Endodermal cell (in vitro differentiated cells): ENCODE measurements at places on chromosomes 3 and 15.

GRCh38 chr15:51842852-51843737, 13.6 kb downstream of the TMOD3 start:
- peak overlapping the region; percentile 19 for H3K27ac ChIP-seq
- no peaks in the 10 kb centered on the region for H3K36me3 ChIP-seq
- peaks cover 11% of the 10 kb centered on the region for H3K4me1 ChIP-seq
- no peak for DNase-seq
- no peaks in the 10 kb centered on the region for H3K27me3 ChIP-seq

- peaks cover 26% of the 10 kb centered on the region for H3K4me1 ChIP-seq
- no peaks in the 10 kb centered on the region for H3K27me3 ChIP-seq
- H3K27ac ChIP-seq: no peak overlapping the region
Measured at GRCh38 chr15:62564886-62565633, 400.0 kb upstream of the C2CD4B start.

- no peak overlapping the region for H3K27ac ChIP-seq
- H3K4me3 ChIP-seq: no peak overlapping the region
- H3K27me3 ChIP-seq: no peaks in the 10 kb centered on the region
- H3K36me3 ChIP-seq: no peaks in the 10 kb centered on the region
Measured at GRCh38 chr3:59528251-59528650, 478.4 kb upstream of the CFAP20DC start.

- no peaks in the 10 kb centered on the region for H3K27me3 ChIP-seq
- H3K4me1 ChIP-seq: no peaks in the 10 kb centered on the region
- H3K4me3 ChIP-seq: no peak overlapping the region
- no peak overlapping the region for H3K27ac ChIP-seq
- DNase-seq: no peak
Measured at GRCh38 chr15:92574566-92574965, 81.0 kb downstream of the FAM174B start.

DNA sequence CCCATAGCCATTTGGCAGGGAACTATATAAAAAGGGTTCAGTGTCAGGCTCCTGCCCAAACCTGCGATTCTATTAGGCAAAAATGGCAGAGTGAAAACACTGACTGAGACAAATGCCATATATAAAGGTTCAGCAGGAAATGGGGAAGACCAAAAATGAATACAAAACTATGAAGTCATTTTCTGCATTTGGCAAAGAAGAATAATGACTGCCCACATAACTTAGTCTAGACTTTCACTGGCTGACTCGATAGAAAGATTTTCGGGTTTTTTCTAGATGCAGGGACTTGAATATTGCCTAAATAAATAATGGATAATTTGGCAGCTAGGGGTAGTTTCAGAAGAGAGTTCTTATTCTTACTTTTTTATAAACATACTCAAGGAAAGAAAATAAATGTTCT, 178.0 kb downstream of the TPRG1 start:
- no peak overlapping the region for H3K4me3 ChIP-seq
- H3K36me3 ChIP-seq: no peaks in the 10 kb centered on the region
- H3K27me3 ChIP-seq: peaks cover 17% of the 10 kb centered on the region
- H3K27ac ChIP-seq: no peak overlapping the region
- peaks cover under 1% of the 10 kb centered on the region for H3K4me1 ChIP-seq
